Prostate gland (tissue), 2 donors: ENCODE measurements at places on chromosomes 11 and 22. TPM values are rescaled to one million over a fixed set of nuclear protein-coding genes. Genes with fewer than 3 reads are reported as not detected.

DNA sequence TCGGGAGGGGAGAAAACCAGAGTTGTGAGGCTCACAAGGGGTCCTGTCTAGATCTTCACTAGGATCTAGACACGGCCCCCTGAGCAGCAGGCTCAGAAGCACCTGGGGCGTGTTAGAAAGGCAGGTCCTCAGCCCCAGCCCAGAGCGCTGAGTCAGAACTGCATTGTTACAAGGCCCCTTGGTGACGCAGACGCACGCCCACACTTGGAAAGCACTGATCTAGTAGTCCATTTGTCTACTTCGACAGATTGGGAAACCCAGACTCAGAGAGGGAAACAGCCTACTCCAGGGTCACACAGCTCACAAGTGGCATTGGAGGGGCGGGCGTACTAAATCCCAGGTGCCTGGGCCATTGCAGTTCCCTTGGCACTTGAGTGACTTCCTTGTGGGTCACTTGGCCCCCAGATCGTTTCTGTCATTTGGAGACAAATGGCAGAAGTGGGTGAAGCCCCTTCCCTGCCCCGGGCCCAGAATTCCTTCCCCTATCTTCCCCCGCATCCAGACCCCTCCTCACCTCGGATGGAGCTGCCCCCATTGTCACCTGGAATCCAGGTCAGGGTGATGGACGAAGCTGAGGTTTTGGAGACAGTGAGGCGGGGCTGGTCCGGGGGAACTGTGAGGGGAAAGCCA lies 110.8 kb downstream of the CEP164 start:
- H3K27ac ChIP-seq, result no peak overlapping the region
- no peak overlapping the region for H3K4me3 ChIP-seq
- DNase-seq, result no peak

DNA sequence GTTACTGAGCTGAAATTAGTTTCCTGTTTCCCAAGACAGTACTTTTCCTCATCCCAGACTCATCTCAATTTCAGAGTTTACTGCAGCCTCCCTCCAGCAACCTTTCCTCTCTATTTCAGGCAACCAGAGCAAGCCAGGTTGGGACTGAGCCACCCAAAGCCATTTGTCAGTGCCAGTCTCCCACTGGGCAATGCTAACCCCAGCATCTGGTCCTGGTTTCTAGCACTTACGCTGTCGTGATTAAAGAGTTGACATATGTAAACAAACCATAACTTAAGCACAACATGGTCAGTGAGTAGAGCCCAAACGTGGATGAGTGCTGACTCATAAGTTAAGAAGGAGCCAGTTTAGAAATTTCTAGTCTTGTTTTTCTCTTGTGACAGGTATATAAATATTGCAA lies 119.6 kb upstream of the BLID start:
- H3K27me3 ChIP-seq, result no peaks in the 10 kb centered on the region
- no peaks in the 10 kb centered on the region for H3K4me1 ChIP-seq
- H3K36me3 ChIP-seq, result no peaks in the 10 kb centered on the region

DNA sequence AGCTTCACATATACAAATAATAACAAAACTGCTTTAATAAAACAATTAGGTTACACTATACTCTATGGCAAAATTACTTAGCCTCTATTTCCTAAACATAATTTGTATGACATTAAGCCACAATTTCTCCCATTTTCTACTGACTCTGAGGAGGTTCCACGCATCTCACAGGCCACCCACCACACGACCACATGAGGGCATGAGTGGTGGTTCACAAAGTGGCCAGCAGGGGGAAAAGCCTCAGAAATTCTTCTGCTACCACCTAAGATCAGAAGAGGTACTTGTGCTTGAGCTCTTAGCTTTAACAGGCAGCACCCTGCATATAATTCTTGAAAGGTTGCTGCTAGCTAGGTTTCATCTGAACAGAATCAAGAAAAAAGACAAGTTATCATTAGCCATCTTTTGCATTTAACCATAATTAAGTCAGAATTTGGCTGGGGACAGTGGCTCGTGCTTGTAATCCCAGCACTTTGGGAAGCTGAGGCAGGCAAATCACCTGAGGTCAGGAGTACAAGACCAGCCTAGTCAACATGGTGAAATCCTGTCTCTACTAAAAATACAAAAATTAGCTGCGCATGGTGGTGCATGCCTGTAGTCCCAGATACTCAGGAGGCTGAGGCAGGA lies 7.7 kb downstream of the LPXN start:
- H3K36me3 ChIP-seq, result no peaks in the 10 kb centered on the region
- H3K27me3 ChIP-seq, result no peaks in the 10 kb centered on the region
- H3K27ac ChIP-seq, result no peak overlapping the region
- DNase-seq, result peak; percentile 22
- H3K4me1 ChIP-seq, result no peaks in the 10 kb centered on the region
- H3K4me3 ChIP-seq, result no peak overlapping the region

PAMR1 gene
- 6.5 TPM for total RNA-seq

DNA sequence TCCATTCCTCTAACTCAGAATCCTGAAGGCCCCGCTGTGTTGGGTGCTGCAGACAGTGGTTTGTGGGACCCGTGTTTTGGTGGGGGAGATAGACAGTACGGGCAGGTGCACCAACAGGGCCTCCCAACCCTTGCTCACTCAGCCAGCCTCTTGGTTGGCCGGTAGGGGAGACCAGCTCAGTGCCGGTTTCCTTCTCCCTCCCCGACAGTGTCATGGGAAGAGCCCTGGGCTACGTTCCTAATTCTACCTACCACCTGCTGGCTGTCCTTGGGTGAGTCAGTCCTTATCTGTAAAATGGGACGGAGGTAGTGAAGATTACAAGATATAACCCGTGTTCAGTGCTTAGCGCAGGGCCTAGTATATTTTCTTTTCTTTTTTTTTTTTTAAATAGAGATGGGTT lies 5.9 kb downstream of the TMEM134 start:
- DNase-seq, result no peak
- no peak overlapping the region for H3K4me3 ChIP-seq
- peaks cover 4% of the 10 kb centered on the region for H3K36me3 ChIP-seq
- H3K27ac ChIP-seq, result no peak overlapping the region
- H3K27me3 ChIP-seq, result no peaks in the 10 kb centered on the region

KRTAP5-7 gene
- not detected for total RNA-seq

CRACR2B gene
- total RNA-seq, result 23.2 TPM

CABP4 gene
- 4.3 TPM for total RNA-seq

DNA sequence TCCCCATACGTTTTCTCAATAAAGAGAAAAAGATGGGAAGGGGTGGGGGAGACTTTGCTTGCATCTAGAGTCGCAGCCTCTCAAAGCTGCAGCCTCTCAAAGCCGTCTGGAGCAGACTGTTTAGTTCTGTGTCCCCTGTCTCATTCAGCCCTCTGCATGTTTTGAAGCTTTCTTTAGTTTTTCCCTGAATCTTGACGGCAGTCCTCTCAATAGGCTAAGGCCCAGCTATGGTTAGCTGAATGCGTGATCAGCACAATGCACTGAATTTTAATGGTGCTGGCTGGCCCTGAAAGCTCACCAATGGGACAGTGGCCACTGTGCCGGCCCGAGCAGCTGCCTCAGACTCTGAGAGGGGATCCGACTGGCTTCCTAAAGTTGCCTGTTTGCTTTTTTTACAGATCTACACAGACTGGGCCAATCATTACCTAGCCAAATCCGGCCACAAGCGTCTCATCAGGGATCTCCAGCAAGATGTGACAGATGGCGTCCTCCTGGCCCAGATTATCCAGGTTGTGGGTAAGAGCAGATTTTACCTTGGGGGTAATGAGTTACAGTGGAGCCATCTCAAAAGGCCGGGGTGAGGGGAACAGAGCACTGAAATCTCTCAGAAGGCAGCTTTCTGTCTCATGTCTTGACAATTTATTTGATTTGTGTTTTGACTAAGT lies 119.6 kb downstream of the NAV2 start:
- H3K36me3 ChIP-seq, result no peaks in the 10 kb centered on the region
- H3K4me3 ChIP-seq, result no peak overlapping the region
- no peak overlapping the region for H3K27ac ChIP-seq
- no peaks in the 10 kb centered on the region for H3K27me3 ChIP-seq
- no peak for DNase-seq
